Gastrocnemius medialis (tissue), 4 donors: ENCODE measurements at places on chromosomes 16 and 17. TPM values are rescaled to one million over a fixed set of nuclear protein-coding genes. Genes with fewer than 3 reads are reported as not detected.

CHAD gene
- total RNA-seq: 1.8 TPM

KRT28 gene
- total RNA-seq: not detected

CCL5 gene
- 2.1 TPM for total RNA-seq

FZD2 gene
- total RNA-seq: not detected

NIP7 gene
- total RNA-seq: 10.3 TPM

MMP2 gene
- 42.5 TPM for total RNA-seq

AANAT gene
- not detected for total RNA-seq

MCRIP2 gene
- total RNA-seq: 155 TPM

SOX15 gene
- total RNA-seq: 1.3 TPM

DNA sequence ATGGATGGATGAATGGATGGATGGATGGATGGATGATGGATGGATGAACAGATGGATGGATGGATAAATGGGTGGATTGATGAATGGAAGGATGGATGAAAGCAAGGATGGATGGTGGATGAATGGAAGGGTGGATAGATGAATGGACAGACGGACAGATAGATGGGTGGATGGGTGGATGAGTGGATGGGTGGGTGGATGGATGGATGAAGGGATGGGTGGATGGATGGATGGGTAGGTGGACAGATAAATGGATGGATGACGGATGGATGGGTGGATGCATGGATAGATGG is 14.9 kb downstream of the SRL start:
- H3K27ac ChIP-seq: peak overlapping the region; percentile 4
- no peak overlapping the region for H3K4me3 ChIP-seq
- H3K27me3 ChIP-seq: no peaks in the 10 kb centered on the region
- peaks cover 4% of the 10 kb centered on the region for H3K36me3 ChIP-seq

GRCh38 chr17:74525465-74525725 is 5.9 kb downstream of the CD300LB start:
- no peak overlapping the region for H3K4me3 ChIP-seq
- no peaks in the 10 kb centered on the region for H3K27me3 ChIP-seq
- no peak overlapping the region for H3K27ac ChIP-seq
- DNase-seq: no peak
- H3K36me3 ChIP-seq: no peaks in the 10 kb centered on the region

DNA sequence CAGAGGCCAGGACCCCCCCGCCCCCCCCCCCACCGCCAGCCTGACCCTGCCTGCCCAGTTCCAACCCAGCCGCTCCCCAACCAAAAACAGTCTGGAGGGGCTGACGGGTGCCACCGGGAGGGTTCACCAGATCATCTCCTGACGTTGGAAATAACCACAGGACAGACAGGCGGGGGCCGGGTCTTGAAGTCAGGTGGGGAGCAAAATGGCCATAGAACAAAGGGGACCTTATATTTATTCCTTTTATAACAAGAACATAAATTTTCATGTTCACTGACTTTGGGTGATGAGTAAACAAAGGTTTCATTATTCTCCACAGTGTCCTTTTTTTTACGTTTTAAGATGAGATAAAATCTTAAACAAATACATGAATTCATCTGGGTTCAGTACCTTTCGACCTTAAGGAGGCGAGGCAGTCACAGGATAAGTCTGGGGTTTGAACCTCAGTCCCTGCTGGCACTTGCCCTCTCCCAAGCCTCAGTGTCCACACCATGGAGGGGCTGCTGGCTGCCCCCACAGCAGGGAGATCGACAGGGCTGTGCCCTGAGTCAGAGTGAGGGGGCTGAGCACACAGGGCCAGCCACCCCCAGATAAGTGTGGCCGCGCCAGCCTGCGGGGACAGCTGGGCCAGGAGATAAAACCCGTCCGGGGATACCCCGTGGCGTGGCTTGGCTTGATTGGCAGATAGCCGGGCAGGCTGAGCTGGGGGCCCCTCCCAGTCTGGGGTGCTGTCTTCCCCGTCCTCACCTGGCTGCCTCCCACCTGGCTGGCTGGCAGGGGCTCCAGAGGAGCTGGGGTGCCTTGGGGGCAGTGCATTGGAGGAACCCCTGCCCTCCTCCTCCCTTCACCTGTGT is 15.0 kb downstream of the SLC7A5 start:
- no peak for DNase-seq
- H3K4me3 ChIP-seq: no peak overlapping the region
- H3K4me1 ChIP-seq: peaks cover 85% of the 10 kb centered on the region
- no peaks in the 10 kb centered on the region for H3K27me3 ChIP-seq
- no peaks in the 10 kb centered on the region for H3K36me3 ChIP-seq

DNA sequence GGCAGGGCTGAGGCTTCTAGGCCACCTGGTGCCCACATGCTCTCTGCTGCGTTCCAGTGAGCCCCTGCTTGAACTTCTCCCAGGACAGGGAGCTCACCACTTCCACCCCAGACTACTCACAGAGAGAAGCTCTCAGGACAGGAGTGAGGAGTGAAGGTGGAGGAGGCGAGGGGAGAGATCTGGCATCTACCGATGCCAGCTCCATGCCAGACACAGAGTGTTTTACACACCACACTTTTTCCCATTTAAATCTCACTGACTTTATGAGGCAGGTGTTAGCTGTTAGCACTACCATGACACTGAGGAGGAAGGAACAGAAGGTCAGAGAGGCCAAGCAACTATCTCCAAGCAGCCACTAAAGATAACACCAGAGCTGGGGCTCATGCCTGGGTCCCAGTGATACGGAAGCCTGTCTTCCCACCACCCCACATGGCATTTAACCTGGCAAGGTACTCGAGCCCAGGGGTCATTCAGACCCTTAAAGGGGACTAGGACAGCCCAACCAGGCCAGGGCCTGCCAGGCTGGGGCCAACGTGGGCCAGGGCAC is 6.8 kb downstream of the FAM83G start:
- no peak for DNase-seq
- no peaks in the 10 kb centered on the region for H3K4me1 ChIP-seq
- no peak overlapping the region for H3K27ac ChIP-seq
- H3K36me3 ChIP-seq: no peaks in the 10 kb centered on the region
- no peak overlapping the region for H3K4me3 ChIP-seq
- H3K27me3 ChIP-seq: no peaks in the 10 kb centered on the region

- no peak overlapping the region for H3K4me3 ChIP-seq
- no peak overlapping the region for H3K27ac ChIP-seq
- no peaks in the 10 kb centered on the region for H3K27me3 ChIP-seq
- no peaks in the 10 kb centered on the region for H3K4me1 ChIP-seq
- H3K36me3 ChIP-seq: no peaks in the 10 kb centered on the region
Observed at GRCh38 chr17:67813803-67814180, 11.5 kb upstream of the BPTF start.

DNA sequence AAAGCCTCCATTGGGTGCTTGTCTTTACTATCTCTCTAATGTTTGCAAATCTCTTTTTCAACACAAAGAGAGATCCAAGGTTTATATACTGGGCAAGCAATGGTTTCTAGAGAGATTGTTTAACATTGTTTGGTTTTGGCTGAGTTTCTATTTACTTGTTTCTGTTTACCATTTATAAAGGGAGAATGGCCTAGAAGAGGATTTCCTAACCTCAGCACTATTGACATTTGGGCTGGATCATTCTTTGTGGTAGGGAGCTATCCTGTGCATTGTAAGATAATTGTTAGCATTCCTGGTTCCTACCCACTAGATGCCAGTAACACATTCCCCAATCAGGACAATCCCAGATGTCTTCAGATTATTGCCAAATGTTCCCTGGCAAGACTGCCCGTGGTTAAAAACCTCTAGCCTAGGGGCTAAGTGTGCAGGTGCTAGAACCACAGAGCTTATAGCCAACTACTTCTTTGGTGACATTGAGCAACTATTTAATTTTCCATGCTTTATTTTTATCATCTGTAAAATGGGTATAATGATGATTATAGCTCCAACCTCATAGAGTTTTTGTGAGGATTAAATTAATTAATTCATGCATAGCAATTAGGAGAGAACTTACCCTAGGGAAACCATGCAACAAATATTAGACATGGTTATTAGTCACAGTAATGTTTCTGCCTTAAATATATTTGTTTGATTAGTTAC is 413.9 kb upstream of the MAF start:
- H3K27me3 ChIP-seq: no peaks in the 10 kb centered on the region
- no peak for DNase-seq
- no peaks in the 10 kb centered on the region for H3K36me3 ChIP-seq
- H3K27ac ChIP-seq: no peak overlapping the region
- no peak overlapping the region for H3K4me3 ChIP-seq
- no peaks in the 10 kb centered on the region for H3K4me1 ChIP-seq

- H3K27me3 ChIP-seq: no peaks in the 10 kb centered on the region
- DNase-seq: no peak
- no peak overlapping the region for H3K27ac ChIP-seq
- H3K36me3 ChIP-seq: peaks cover 33% of the 10 kb centered on the region
- H3K4me1 ChIP-seq: peaks cover 11% of the 10 kb centered on the region
Observed at GRCh38 chr16:29857133-29857760, 5.8 kb downstream of the CDIPT start.

DNA sequence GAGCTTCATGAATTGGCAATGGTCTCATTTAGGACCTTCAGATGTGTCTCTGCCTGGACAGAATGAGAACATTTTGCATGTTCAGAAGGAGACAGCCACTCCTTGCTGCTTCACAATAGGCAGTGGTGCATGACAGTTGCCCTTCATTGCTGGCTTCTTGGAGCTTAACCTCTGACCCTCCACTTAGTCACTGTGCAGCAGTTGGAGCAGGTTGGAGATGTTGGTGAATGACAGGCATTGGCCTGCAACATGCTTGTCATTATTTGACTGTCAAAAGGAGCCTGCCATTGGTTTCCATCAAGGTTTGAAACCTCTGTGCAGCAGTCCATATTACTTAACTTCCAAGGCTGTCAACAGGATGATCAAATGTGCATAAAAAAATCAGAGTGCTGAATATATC is 22.7 kb downstream of the FTO start:
- no peaks in the 10 kb centered on the region for H3K27me3 ChIP-seq
- no peaks in the 10 kb centered on the region for H3K36me3 ChIP-seq
- peaks cover 18% of the 10 kb centered on the region for H3K4me1 ChIP-seq

- no peaks in the 10 kb centered on the region for H3K36me3 ChIP-seq
- H3K4me3 ChIP-seq: no peak overlapping the region
- no peaks in the 10 kb centered on the region for H3K4me1 ChIP-seq
- no peak overlapping the region for H3K27ac ChIP-seq
- H3K27me3 ChIP-seq: no peaks in the 10 kb centered on the region
Observed at GRCh38 chr16:48146131-48146530, 9.7 kb downstream of the ABCC12 start.

GRCh38 chr17:81094509-81095382 is 59.8 kb downstream of the BAIAP2 start:
- H3K4me3 ChIP-seq: peak overlapping the region; percentile 5
- DNase-seq: peak; percentile 68
- no peaks in the 10 kb centered on the region for H3K36me3 ChIP-seq
- peak overlapping the region; percentile 65 for H3K27ac ChIP-seq
- no peaks in the 10 kb centered on the region for H3K27me3 ChIP-seq

- H3K27ac ChIP-seq: no peak overlapping the region
- no peak overlapping the region for H3K4me3 ChIP-seq
- H3K27me3 ChIP-seq: no peaks in the 10 kb centered on the region
- no peak for DNase-seq
- no peaks in the 10 kb centered on the region for H3K36me3 ChIP-seq
- H3K4me1 ChIP-seq: no peaks in the 10 kb centered on the region
Observed at GRCh38 chr17:9636501-9636900, 8.8 kb upstream of the USP43 start.

GRCh38 chr16:66263973-66264310 is 102.5 kb upstream of the CDH5 start:
- DNase-seq: no peak
- no peak overlapping the region for H3K27ac ChIP-seq
- no peaks in the 10 kb centered on the region for H3K36me3 ChIP-seq

GRCh38 chr16:76207270-76207669 is 69.9 kb upstream of the CNTNAP4 start:
- no peaks in the 10 kb centered on the region for H3K4me1 ChIP-seq
- no peaks in the 10 kb centered on the region for H3K27me3 ChIP-seq
- DNase-seq: no peak
- no peak overlapping the region for H3K4me3 ChIP-seq
- H3K36me3 ChIP-seq: no peaks in the 10 kb centered on the region

DNA sequence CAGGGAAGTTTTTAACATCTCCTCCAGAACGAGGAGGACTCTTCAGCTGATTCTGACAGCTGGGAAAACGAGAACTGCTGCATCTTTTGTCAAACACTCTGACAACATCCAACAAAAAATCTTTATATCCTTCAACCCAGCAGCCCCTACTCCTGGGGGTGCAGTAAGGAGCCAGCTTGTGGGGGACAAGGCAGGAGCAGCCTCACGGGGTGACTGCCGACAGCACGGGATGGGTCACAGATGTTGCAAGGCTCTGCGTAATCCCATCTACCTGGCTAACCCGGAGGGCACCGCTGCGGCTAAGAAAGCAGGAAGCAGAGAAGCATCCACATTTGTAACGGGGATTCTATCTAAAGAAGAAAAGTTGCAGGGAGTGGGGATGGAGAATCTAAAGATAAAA is 28.6 kb downstream of the WDR45B start:
- no peaks in the 10 kb centered on the region for H3K27me3 ChIP-seq
- no peaks in the 10 kb centered on the region for H3K4me1 ChIP-seq
- H3K36me3 ChIP-seq: no peaks in the 10 kb centered on the region
- no peak overlapping the region for H3K27ac ChIP-seq
- no peak for DNase-seq

DNA sequence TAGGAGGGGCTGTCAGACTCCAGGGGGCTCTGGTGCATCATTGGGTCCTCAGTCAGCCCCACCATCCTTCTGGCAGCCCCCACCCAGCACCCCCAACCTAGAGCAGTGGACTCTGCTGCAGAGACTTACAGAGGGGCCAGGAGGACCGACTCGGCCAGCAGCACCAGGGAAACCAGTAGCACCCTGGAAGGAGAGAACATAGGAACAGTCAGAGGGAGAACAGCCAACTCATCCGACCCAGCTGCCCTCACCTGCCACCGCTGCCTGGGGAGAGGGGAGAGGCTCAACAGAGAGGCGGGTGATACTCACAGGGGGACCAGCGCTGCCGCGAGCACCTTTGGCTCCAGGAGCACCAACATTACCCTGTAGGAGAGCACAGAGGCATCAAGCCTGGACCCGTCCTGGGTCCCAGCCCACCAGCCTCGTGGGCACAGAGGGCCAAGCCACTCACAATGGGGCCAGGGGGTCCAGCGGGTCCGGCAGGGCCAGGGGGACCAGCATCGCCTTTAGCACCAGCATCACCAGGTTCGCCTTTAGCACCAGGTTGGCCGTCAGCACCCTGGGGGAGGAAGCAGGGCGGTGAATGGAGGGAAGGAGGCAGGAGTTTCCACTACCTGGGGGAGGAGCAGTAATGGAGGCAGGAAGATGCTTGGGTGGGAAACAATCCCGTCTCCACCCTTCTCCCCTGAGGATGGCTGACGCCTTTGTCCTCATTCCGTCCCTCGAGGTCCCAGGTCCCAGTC is 11.7 kb downstream of the COL1A1 start:
- no peaks in the 10 kb centered on the region for H3K27me3 ChIP-seq
- no peak for DNase-seq
- no peaks in the 10 kb centered on the region for H3K36me3 ChIP-seq
- H3K4me1 ChIP-seq: no peaks in the 10 kb centered on the region
- no peak overlapping the region for H3K27ac ChIP-seq
- no peak overlapping the region for H3K4me3 ChIP-seq

DNA sequence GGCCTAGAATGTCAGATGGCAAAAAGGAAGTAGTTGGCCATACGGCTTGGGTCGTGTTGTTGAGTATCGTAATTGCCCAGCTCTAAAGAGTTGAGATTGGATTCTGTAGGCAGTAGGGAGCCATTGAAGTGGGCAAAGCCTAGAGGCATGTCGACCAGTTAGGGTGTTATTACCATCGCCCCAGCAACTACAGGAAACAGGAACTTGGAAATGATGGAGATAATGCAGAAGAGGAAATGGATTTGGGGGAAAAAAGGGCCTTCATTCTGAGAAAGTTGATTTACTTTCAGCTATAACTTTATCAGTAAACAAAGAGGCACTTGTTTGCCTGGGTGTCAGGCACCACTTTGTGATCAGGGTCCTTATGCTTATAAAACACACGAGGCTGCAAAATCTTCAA is 52.6 kb downstream of the COX10 start:
- H3K36me3 ChIP-seq: no peaks in the 10 kb centered on the region
- H3K27me3 ChIP-seq: no peaks in the 10 kb centered on the region
- peaks cover 32% of the 10 kb centered on the region for H3K4me1 ChIP-seq
- no peak overlapping the region for H3K4me3 ChIP-seq
- no peak overlapping the region for H3K27ac ChIP-seq
- no peak for DNase-seq
